Type B pancreatic cell (in vitro differentiated cells): ENCODE measurements at places on chromosomes 6 and 20. TPM values are rescaled to one million over a fixed set of nuclear protein-coding genes. Genes with fewer than 3 reads are reported as not detected.

DNA sequence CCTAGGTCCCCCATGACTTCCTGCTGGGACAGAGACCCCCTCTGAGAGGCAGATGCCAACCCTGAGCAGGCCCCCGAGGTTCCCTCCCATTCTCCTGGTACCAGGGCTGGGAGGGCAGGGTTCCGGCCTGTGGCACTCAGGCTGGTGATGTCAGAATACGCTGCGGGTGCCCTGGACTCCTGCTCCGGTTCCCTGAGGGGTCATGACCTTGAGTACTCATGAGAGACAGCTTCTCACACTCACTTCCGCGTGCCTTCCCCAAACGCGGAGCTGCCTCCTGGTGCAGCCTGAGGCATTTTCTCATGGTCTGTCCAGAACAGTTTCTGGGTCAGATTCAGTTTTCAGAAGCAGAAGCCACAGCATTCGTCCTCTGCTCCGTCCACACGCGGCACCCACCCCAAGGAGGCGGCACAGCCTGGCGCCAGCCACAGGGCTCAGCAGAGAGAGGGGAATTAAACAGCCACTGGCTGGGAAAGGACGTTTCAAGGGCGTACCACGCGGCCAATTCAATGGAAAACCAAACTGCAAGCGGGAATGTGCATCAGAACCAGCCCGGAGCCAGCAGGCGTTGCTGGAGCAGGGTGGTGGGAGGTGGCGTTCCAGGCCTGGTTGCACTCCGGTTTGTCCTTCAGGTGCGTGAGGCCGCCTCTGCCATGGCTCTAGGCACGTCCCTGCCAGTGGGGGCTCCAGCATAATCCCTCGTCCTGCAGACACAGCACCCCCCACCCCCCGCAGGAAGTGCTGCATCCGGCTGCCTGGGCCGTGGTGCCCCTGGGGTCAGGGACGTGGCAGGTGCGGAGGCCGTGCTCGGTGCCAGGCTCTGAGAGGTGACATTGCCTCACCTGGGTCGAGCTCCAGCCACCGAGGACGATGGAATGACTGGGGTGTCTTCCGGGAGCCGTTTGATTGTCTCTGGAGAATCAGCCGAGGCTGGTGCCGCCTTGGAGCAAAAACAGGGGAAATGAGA lies 58.3 kb upstream of the BHLHE23 start:
- no peak for DNase-seq

- no peak for DNase-seq
Measured at GRCh38 chr6:63975699-63976098, 340.1 kb downstream of the PHF3 start.

Gene EPHA7
- total RNA-seq = 22.7 and 48.9 TPM in 2 replicates

DNA sequence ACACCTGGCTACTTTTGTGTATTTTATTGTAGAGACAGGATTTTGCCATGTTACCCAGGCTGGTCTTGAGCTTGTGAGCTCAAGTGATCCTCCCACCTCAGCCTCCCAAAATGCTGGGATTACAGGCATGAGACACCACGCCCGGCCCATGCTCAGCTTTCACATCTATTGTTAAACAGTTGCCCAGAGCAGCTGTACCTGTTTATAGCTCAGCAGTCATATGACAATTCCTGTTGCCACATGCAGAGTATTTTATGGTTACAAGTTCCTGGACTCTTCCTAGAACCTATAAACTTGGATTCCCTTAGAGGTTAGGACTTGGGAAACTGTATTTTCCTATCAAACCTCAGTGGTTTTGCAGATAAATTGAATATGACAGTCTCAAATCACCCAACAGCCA lies 188.3 kb upstream of the KCNG1 start:
- no peak for DNase-seq

DNA sequence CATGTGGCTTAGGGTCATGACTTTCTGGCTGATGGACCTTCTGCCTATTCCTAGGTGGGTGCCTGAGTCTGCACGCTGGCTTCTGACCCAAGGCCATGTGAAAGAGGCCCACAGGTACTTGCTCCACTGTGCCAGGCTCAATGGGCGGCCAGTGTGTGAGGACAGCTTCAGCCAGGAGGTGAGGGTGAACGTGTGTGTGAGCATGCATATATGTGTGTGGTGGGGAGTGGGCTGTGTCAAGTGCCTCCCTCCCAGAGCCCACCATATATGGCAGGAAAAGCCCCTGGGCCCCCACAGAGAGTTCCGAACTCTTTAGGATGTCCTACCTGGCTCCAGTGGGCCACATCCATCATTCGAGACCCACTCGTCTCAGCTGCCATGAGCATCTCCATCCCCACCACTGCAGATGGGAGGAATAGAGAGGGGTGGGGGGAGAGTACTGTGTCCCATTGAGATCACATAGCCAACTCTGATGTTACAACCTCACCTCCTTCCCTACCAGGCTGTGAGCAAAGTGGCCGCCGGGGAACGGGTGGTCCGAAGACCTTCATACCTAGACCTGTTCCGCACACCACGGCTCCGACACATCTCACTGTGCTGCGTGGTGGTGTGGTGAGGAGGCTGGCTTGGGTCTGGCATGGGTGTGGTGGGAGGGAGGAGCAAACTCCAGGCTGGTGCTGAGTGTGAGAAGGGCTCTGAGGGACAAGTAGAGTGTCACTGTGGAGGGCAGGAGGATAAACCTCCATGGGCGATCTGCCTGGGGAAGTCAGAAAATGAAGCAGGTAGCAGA lies 3.2 kb downstream of the SLC22A7 start:
- DNase-seq = peak; percentile 60

- DNase-seq = no peak
Measured at GRCh38 chr6:167115054-167115453, 7.8 kb upstream of the CCR6 start.

GRCh38 chr6:88361754-88362153 lies 195.6 kb upstream of the CNR1 start:
- no peak for DNase-seq

Gene RIMS4
- total RNA-seq = 3.6 and 7.5 TPM in 2 replicates

Gene EMILIN3
- 0.67 and 10.3 TPM in 2 replicates for total RNA-seq

Gene CALHM4
- total RNA-seq = not detected in 2 replicates

DNA sequence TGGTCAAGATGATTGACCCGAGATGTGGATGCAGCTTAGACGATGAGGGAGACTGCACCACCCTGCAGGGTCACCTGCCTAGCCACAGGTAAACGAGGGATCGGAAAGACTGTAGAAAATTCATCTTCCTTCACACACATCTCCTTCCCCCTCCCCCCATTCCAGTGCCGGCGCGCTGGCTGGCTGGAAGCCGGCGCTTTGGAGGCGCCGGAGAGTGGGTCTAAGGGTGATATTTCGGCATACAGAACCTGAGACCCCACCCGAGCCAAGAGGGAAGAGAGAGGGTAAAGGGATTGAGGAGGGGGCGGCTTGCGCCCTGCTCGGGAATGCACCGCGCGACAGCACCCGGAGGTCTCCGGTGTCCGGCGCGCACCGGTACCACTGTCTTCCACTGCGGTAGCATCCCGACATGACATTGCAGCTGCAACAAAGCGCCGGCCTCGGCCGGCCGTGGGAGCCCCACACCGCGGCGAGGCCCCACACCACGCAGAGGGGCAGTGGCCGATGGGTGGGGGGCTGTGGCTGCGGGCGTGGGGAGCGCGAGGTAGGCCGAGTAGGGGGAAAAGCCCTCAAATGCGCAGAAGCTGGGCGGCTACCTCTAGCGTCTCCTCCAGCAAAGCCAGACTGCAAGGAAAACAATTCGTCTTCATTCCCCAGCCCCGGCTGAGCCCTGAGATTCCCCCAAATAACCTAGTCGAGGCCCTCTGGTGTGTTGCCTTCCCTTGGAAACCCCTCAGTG lies 984 bp downstream of the TNFRSF21 start:
- DNase-seq = peak; percentile 70

GRCh38 chr6:62357835-62358234 lies 71.8 kb upstream of the KHDRBS2 start:
- no peak for DNase-seq

Gene RNF39
- total RNA-seq = 1.5 TPM in 2 replicates

DNA sequence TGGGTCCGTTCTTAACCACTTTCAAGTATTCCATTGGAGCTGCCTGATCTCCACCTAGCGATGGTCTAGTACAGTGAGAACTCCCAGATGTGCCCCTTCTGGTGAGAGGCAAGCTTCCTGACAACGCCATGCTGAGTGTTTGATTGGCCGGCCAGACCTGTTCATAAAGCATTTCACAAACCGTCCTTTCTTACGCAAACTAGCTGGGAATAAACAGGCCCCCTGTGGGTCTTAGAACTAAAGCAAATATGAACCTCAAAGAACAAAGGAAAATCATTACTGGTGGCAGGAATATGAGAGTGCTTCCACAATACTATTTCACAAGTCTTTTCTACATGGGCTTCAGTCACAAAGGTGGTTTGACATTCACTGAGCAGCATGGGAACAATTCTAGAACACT lies 15.6 kb upstream of the GCNT2 start:
- DNase-seq = no peak

GRCh38 chr6:84016029-84016428 lies 17.5 kb upstream of the MRAP2 start:
- DNase-seq = no peak

Gene ZHX3
- 10.2 and 16.3 TPM in 2 replicates for total RNA-seq

- no peak for DNase-seq
Measured at GRCh38 chr6:130859161-130859867, 32.1 kb downstream of the SMLR1 start.

DNA sequence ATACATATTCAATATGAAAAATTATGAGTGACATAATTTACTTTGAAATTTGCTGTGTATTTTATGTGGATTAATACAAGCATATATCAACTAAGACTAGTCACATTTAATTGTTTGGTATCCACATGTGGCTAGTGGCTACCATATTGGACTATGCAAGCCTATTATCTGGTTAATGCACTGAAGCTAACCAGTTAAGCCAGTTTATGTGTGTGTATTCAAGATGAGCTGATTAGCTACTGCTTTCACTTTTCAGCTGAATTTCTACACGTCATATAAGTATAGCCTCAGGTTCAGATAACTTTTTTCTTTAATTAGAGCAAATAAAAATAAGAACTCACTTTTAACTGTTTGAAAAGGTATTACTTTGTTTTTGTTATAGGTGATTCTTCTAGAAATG lies 903.7 kb downstream of the TFAP2A start:
- no peak for DNase-seq

Gene BPIFA1
- 0.69 and 0.97 TPM in 2 replicates for total RNA-seq

Gene NKX2-2
- 6.0 and 15.4 TPM in 2 replicates for total RNA-seq

DNA sequence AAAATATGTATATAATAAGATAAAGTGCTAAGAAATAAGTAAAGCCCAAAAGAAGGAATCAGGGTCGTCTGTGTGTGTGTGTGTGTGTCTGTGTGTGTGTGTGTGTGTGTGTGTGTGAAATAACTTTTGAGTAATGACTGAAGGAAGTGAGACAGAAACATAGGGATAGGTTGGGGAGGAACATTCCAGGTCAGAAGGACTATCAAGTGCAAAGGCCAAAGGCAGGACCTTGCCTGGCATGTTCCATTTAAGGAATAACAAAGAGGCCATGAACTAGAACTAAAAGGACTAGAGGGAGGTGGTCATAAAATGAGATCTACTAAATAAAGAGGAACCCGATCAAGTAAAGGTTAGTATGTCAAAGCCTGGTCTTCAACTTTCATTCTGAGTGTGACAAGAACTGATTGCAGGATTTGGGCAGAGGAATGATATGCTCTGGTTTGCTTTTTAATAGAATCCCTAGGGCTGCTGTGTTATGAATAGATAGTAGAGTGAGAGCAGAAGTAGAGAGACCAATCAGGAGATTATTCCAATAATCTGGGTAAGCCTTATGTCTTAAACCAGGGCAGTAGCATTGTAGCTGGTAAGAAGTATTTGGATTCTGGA lies 6.9 kb downstream of the ENPP3 start:
- no peak for DNase-seq

- no peak for DNase-seq
Measured at GRCh38 chr6:3571250-3571681, 114.4 kb upstream of the SLC22A23 start.

DNA sequence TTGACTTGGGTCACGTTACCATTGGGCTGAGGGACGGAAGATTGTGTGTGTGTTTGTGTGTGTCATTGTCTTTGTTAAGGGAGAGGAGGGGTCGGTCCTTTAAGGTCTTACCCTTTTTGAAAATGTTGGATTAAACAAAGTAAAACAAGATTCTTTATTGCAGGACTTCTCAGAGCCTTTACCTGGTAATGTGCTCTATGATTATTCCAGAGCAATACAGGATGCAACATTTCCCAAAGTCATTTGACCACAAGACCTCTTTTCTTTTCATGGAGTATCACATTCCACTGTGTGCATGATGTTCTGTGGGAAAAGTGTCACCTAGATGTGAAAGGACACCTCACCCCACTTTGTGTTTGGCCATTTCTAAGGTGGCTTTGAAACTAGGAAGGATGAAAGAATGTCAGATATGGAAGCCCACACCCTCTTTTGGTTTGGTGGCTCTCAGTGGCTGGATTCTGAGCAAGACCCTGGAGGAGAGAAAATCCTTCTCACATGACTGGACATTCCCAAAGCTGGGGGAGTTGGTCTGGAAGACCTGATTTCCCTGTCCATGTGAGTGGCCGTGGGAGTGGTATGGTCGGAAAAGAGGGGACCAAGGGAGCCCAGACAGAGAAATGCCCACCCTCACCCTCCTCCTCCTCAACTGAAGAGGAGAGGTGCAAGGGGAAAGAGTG lies 18.2 kb upstream of the ZNF831 start:
- peak; percentile 4 for DNase-seq
